ENCODE measurements at places on chromosomes 6 and 20. TPM values are rescaled to one million over a fixed set of nuclear protein-coding genes. Genes with fewer than 3 reads are reported as not detected.

DNA sequence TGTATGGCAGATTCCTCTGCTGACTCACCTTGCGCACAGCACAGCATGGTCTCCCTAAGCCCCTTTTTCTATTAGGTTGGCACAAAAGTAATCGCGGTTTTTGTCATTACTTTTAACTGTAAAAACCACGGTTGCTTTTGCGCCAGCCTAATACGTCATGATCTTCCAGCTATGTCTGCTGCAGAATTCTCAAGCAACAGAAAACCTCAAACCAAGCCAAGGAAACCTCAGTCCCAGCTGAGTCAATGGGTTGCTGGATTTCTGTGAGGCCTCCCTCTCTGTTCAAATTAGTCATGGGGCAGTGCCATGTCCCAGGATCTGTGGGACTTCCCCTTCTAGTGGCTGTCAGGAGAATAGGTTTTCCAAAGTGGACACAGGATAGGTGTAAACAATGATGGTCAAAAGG, 15.7 kb upstream of the ENPP1 start:
- H3K36me3 ChIP-seq, result no peaks in the 10 kb centered on the region

DNA sequence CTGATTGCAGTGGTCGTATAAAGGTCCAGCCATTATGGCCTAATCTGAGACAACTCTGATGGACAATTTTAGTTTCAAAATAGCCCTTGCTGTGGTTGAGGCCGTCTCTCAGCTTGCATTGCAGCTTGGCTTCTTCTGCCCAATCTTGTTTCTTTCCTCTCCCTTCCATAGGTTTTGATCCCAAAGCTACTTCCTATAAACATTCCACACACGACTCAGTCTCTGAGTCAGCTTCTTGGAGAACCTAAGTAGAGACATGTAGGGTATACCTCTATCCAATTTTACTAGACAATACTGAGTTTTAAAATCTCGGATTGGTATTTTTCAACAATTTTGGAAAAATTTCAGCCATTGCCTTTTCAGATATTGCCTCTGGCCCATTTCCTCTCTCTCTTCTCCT, 13.4 kb downstream of the IYD start:
- H3K4me3 ChIP-seq, result no peak overlapping the region
- H3K27me3 ChIP-seq, result no peaks in the 10 kb centered on the region
- H3K27ac ChIP-seq, result no peak overlapping the region
- no peaks in the 10 kb centered on the region for H3K36me3 ChIP-seq

DNA sequence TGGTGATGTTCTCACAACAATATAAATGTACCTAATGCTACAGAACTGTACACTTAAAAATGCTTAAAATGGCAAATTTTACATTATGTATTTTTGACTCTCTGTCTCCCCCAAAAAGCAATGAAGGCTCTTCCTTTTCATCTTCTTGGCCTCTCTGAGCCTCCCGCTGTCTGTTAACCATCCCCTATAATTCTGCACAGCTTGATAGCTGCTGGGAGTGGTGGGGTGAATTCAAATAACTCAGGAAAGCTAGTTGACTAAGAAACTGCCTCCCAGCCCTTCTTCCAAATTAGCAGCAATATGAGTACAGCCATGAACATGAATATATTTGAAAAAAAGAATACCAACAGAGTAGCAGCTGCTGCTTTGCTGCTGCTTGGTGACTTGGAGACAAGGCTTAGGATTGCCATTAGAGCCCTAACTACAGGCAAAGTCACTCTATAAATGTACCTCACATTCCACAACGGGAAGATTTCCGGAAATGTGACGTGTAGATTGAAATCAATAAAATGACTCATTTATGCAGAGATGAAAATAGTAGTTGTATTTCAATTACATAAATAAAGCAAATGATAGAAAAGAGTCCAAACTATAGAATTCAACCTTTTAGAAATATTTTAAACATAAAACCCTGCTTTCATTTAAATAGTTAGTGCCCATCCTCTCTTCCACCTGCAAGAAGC, 200.1 kb upstream of the HEY2 start:
- no peak for DNase-seq
- H3K27ac ChIP-seq, result no peak overlapping the region
- H3K27me3 ChIP-seq, result no peaks in the 10 kb centered on the region
- H3K36me3 ChIP-seq, result no peaks in the 10 kb centered on the region

DNA sequence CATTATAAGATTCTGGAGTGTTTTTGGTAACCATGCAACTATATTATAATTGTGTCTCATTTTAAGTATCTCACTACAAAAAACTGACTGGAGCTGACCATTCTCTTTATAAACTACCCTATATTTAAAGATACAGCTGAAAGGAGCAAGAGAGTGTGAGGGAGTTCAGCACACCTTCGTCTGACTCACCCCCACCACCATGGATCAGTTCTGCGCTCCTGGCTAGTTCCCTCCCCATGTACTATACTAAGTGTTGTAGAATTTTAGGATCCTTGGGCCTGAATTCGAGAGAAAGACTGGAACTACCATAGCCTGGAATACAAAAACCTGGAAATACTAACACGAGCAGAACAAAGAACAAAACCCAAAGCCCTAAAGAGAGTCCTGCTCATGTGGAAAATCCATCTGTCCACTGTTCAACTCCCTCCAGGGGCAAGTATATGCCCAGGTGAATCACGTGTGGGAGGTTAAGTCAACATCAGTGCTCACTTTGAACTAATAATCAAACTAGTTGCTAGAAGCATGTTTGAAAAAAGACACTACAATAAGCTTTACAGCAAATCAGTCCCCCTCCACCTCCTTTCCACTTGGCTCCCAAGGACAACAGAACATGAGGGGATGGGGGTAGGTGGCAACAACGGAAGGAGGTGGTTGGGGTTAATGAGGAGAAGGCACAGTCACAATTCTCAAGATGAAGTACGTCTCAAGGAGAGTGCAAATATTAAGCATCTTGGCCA, 46.8 kb downstream of the ELOVL5 start:
- H3K27ac ChIP-seq, result no peak overlapping the region
- DNase-seq, result no peak
- H3K4me3 ChIP-seq, result no peak overlapping the region
- peaks cover 66% of the 10 kb centered on the region for H3K4me1 ChIP-seq
- no peaks in the 10 kb centered on the region for H3K27me3 ChIP-seq
- no peaks in the 10 kb centered on the region for H3K36me3 ChIP-seq

DNA sequence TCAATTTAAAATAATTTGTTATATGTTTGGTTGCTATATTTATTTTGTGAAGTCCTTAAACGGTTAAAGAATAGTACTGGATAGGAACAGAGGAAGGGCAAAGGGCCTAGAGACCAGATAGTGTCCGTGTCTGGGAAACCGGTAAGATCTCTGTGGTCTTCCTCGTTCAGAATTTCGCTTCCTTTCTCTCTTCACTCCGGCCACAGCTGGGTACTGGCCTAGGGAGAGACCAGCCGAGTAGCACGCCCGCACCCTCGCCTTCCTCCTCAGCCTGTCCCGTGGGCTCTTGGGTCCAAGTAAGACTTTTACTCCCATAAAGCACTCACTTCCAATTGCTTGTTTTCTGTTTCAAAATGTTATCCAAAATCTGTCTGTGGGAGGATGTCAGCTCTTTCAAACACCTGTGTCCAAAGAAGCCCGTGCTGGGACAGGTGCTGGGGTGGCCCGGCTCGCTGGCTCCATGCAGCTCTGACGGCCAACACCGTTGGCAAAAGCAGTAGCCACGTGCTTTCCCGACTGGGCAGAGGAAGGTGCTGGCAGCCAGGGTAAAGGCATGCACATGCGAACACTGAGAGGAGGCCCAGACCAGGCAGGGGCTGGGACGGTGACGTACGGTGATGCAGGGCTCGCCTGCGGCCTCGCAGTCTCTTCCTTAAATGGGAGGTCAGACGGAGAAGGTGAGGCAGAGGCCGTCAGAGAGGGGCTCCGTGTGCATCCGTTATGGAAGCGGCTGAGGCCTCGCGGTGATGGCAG, 112.2 kb downstream of the IRF4 start:
- H3K27me3 ChIP-seq, result no peaks in the 10 kb centered on the region
- no peaks in the 10 kb centered on the region for H3K36me3 ChIP-seq
- no peak overlapping the region for H3K4me3 ChIP-seq
- peaks cover 41% of the 10 kb centered on the region for H3K4me1 ChIP-seq
- H3K27ac ChIP-seq, result no peak overlapping the region

DNA sequence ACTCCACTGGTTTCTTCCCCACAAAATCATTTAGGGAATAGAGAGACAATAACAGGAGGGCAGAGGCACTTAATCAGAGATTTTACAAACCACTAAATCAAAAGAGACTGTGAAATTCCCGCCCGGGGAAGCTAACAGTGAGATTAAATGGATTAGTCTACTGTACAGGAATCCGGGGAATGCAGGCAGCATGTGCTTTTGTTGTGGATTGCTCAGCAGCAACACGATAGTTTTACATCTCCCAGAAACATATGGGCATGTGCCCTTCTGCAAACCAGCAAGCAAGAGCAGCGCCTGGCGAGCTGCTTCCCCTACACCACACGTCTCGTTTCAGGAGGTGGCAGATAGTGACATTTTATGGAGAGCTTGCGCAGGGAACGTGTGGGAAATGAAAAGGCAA, 382.3 kb downstream of the CD83 start:
- H3K4me1 ChIP-seq, result no peaks in the 10 kb centered on the region
- H3K27ac ChIP-seq, result no peak overlapping the region
- H3K27me3 ChIP-seq, result no peaks in the 10 kb centered on the region

- no peak for DNase-seq
- no peak overlapping the region for H3K27ac ChIP-seq
- no peaks in the 10 kb centered on the region for H3K4me1 ChIP-seq
- H3K4me3 ChIP-seq, result no peak overlapping the region
These were observed 276.7 kb downstream of the PLCB1 start for GRCh38 chr20:8408587-8409307.

GRCh38 chr6:16061818-16062217, 67.1 kb upstream of the MYLIP start:
- no peak overlapping the region for H3K4me3 ChIP-seq
- no peaks in the 10 kb centered on the region for H3K36me3 ChIP-seq
- H3K27me3 ChIP-seq, result no peaks in the 10 kb centered on the region
- no peak for DNase-seq

DNA sequence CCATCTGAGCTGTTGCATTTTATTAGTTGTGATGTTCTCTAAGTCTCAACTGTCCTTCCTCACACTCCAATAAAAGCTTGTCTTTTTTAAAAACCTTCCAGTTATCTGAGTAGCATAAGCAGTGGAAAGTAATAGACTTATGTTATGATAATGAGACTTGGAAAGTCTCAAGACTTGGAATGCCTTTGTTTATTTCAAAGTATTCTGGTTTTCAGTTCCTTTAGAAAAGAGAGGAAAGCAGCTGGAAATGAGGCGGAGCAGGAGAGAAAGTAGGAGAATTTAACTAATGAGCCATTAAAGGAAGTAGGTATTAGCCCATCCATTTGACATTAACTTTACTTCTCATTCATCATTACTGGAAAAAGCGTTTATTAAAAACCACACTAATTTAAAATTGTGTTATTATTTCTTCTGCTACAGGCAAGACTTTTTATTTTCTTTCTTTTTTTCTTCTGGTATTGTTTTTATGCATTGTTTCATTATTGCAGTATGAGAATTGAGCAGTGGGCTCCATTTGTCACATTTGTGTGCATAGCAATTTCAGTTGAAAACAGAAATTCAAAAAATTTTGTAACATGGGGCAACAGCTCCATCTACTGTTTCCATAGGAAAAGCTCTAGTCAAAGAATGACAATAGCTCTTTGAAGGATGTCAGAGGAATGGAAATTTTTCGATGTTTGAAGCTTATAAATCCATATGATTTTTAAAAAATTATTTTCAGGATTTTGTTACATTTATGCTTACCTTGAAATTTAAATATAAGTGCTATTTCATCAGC, 194.8 kb downstream of the COL9A1 start:
- H3K4me3 ChIP-seq, result no peak overlapping the region
- H3K27ac ChIP-seq, result no peak overlapping the region
- no peak for DNase-seq
- H3K4me1 ChIP-seq, result no peaks in the 10 kb centered on the region

DNA sequence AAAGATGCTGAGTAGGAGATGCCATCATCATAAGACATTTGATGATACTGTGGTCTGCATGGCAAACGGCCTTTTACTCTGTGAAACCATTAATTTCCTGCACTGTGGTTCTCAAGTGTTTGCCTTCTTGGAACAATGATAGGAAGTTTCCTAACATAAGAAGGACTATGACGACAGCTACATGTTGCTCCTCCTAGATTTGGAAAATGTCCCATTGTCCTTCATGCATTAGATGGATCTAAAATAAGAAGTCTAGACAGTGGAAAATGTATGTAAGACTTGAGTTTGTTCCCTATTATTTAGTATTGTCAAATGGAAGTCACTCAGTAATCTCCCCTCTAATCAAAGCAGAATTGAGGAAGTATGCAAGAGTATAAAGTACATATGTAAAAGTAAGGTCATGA, 98.5 kb upstream of the TMEM170B start:
- H3K4me3 ChIP-seq, result no peak overlapping the region
- no peak overlapping the region for H3K27ac ChIP-seq
- H3K4me1 ChIP-seq, result no peaks in the 10 kb centered on the region
- H3K36me3 ChIP-seq, result no peaks in the 10 kb centered on the region
- no peak for DNase-seq

- no peak for DNase-seq
- H3K4me1 ChIP-seq, result peaks cover 6% of the 10 kb centered on the region
- no peaks in the 10 kb centered on the region for H3K36me3 ChIP-seq
- H3K27ac ChIP-seq, result no peak overlapping the region
These were observed 341.0 kb downstream of the ARHGAP18 start for GRCh38 chr6:129368970-129369369.

GRCh38 chr6:47579040-47579439, 101.5 kb downstream of the CD2AP start:
- H3K27ac ChIP-seq, result no peak overlapping the region
- peaks cover 12% of the 10 kb centered on the region for H3K36me3 ChIP-seq
- DNase-seq, result no peak
- no peaks in the 10 kb centered on the region for H3K27me3 ChIP-seq
- no peak overlapping the region for H3K4me3 ChIP-seq

GRCh38 chr6:168190646-168191443, 111.8 kb upstream of the FRMD1 start:
- H3K27me3 ChIP-seq, result no peaks in the 10 kb centered on the region
- DNase-seq, result no peak
- H3K36me3 ChIP-seq, result no peaks in the 10 kb centered on the region
- no peak overlapping the region for H3K4me3 ChIP-seq
- H3K4me1 ChIP-seq, result no peaks in the 10 kb centered on the region

DNA sequence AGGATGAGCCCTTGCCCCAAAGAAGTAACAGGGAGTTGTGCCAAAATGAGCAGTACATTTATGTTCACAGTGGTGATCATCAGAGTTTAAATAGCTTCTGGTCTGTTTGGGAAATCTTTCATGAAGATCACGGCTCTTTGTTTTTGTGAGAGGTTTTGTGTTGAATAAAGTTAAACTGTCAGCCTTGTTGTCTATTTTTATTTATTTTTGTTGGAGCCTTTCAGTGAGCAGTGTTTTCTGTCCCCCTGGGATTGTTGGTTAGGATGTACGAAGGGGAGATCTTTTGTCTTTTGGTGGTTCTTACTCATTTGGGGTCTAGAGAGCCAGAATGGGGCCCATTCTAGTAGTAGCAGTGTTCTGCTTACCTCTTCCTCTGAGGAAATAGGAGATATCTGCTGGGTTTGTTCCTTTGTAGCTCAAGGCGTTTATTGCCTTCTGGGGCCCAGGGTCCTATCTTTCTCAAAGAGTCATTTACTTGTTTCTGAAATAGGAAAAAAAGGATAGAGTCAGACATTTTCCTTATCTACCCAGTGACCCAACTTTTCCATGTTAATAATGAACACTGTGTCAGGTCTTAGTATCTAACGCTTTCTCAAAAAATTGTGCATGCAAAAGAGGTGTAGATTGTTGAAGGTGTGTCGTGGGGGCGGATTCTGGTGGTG, 157.4 kb downstream of the JARID2 start:
- H3K4me1 ChIP-seq, result peaks cover 66% of the 10 kb centered on the region
- no peaks in the 10 kb centered on the region for H3K27me3 ChIP-seq
- no peaks in the 10 kb centered on the region for H3K36me3 ChIP-seq
- H3K4me3 ChIP-seq, result no peak overlapping the region

The SLC2A4RG gene
- total RNA-seq, result 37.5 TPM

The BCKDHB gene
- 15.0 TPM for total RNA-seq

The FILIP1 gene
- total RNA-seq, result not detected

The RIMS1 gene
- total RNA-seq, result not detected

The AHI1 gene
- total RNA-seq, result 41.1 TPM

The OPRL1 gene
- total RNA-seq, result 0.44 TPM

Measured in CD8-positive, alpha-beta memory T cell (primary cell).